ENCODE measurements at places on chromosomes 1 and 21.

DNA sequence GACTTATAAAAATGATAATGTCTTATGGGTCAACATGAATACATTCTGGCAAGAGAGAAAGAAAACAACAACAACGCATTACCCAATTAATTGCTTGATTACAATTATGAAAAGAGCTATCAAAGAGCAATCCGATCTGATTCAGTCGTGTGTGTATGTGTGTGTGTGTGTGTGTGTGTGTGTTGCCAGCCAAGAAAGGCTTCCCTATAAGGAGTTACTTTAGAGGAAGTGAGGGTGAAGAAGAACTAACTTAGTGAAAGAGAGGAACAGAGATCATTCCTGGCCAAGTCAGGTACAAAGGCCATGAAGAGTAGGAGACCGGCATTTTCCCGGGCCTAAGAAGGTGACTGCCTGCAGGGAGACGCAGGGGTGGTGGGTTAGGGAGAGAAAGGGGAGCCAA is 9.4 kb downstream of the TMEM35B start:
- DNase-seq = no peak

DNA sequence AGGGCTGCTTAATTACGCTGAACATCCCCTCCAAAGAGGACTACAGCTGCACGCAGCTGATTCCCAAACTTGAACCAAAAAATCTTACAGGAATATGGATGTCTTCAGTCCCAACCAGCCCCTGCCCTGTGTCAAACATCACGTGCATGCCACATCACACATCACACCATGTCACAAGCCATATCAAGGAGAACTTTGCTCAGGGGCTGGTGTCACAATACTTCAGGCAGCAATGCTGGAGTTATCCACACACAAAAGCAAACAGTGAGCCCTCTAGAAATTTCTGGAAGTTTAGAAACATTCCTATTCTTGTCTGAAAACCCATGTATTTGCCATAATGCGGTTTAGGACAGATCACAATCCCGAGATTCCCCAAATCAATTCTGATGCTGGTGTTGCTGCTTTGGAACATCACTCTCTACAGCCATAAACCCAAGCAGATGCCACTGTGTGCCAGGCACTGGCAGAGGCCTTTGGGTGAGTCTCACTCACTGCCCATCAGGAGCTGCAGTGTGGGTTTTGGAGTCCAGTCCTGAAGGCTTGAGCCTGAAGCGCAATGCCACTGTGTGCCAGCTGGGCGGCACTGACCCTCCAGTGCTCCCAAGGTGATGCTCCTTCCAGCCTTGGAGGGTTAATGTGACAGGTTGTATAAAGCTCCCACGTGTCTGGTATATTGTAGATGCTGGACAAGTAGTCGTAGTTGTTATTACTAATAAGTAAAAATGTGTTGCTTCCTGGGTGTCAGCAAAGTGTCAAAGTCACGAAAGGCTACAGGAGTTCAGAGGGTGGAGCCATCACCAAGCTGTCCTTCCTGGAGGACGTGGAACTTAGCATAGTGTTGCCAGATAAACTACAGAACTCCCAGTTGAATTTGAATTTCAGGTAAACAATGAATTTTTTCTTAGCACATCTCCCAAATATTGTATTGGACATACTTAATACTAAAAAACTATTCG is 20.1 kb upstream of the EFNA1 start:
- no peak for DNase-seq

GRCh38 chr1:3034728-3035562 is 13.7 kb downstream of the ACTRT2 start:
- no peak for DNase-seq

GRCh38 chr1:22750685-22751051 is 40.0 kb downstream of the EPHB2 start:
- no peak for DNase-seq

GRCh38 chr21:35217504-35218060 is 168.5 kb upstream of the RUNX1 start:
- DNase-seq = no peak

GRCh38 chr1:36953061-36953460 is 81.3 kb downstream of the GRIK3 start:
- no peak for DNase-seq

DNA sequence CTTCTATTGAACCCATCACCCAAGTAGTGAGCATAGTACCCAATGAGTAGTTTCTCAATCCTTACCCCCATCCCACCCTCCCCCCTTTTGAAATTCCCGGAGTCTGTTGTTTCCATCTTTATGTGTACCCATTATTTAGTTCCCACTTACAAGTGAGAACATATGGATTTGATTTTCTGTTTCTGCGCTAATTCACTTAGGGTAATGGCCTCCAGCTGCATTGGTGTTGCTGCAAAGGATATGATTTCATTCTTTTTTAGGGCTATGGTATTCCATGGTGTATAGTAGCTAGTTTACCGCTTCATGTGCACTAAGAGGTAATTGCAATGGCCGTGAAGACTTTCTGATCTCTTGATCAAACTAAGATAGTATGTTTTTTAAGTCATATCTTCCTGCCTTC is 107.5 kb upstream of the SERTAD4 start:
- no peak for DNase-seq

DNA sequence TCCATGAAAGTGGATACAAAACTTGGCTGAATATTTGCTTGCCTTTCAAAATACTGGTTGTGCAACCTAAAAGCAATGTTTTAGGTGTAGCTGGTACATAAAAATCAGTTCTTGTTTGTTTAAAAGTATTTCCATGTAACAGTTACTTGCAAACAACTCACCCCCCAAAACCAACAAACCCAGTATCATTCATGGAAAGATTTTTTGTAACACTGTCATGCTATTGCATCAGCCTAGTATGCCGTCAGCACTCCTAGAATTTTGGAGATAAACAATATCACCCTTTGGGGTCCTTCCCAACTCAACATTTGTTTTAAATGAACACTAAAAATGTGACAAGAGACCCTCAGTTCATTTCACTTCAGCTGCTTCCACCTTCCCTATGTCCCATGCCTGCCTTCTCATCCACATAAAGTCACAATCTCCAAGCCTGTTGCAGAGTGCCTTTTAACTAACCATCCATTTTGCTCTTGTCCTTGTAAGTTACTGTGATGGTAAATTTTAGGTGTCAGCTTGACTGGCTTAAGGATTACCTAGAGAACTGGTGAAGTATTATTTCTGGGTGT is 425.3 kb downstream of the DUSP10 start:
- peak; percentile 17 for DNase-seq

- DNase-seq = peak; percentile 19
Observed at GRCh38 chr1:188089461-188089860, 1260.7 kb downstream of the PLA2G4A start.

GRCh38 chr1:104084380-104084779 is 334.7 kb downstream of the AMY1C start:
- no peak for DNase-seq

GRCh38 chr1:44698138-44698537 is 23.6 kb downstream of the ARMH1 start:
- DNase-seq = no peak

DNA sequence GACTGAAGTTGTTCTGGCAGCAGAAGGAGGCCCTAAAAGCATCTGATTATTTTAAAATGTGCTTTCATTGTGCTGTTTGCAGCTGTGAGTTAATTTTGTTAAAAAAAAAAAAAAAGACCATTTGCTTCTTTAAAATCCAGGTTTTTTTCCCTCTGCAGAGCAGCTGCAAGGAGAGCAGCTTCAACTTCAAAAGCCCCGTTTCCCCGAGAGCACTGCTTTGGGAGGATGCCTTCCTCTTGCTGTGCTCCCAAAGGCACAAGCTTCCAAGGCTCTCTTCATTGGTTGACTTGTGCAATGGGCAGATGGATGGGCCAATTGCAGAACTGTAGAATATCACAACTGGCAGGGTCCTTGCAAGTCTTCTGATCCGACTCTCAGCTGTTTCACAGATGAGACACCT is 459.2 kb upstream of the PKN2 start:
- no peak for DNase-seq

- no peak for DNase-seq
Observed at GRCh38 chr21:27306206-27306605, 339.3 kb upstream of the ADAMTS5 start.

- no peak for DNase-seq
Observed at GRCh38 chr1:167499664-167500101, 18.6 kb downstream of the CD247 start.

GRCh38 chr21:15060543-15061175 is 4.1 kb downstream of the NRIP1 start:
- no peak for DNase-seq

GRCh38 chr1:201665036-201665435 is 126.1 kb downstream of the NAV1 start:
- no peak for DNase-seq

- DNase-seq = no peak
Observed at GRCh38 chr1:202857136-202857610, 31.8 kb downstream of the RABIF start.

GRCh38 chr1:229950020-229950419 is 117.0 kb upstream of the GALNT2 start:
- DNase-seq = no peak

- DNase-seq = peak; percentile 64
Observed at GRCh38 chr1:79899914-79900313, 893.4 kb upstream of the ADGRL4 start.

GRCh38 chr1:167714439-167715156 is 7.2 kb upstream of the MPZL1 start:
- peak; percentile 78 for DNase-seq

GRCh38 chr1:33726274-33726804 is 137.5 kb upstream of the HMGB4 start:
- no peak for DNase-seq

DNA sequence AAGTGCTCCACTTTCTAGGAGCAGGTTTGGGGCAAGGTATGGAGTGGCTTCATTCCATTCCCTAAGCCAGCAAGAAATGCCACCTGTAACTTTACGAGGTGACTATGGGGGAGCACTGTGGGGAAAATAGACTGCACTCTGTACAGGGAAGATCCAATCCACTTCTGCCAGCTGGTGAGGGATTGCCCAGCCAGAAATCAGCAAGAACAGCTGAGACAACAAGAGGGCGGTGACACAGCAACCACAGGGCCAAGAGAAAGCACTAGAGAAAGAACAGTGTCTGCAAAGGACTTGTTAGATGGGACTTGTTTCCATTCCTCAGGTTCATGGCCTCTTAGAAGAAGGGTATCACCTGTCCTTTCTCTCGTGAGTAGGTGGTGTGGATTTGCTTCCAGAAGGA is 19.6 kb downstream of the CAPN8 start:
- no peak for DNase-seq

- DNase-seq = no peak
Observed at GRCh38 chr1:224329484-224329841, 509 bp downstream of the NVL start.

GRCh38 chr1:79792219-79792930 is 785.8 kb upstream of the ADGRL4 start:
- no peak for DNase-seq

GRCh38 chr1:226938903-226939437 is 1.1 kb upstream of the COQ8A start:
- peak; percentile 23 for DNase-seq

GRCh38 chr21:34280389-34280795 is 83.4 kb upstream of the KCNE2 start:
- DNase-seq = no peak

DNA sequence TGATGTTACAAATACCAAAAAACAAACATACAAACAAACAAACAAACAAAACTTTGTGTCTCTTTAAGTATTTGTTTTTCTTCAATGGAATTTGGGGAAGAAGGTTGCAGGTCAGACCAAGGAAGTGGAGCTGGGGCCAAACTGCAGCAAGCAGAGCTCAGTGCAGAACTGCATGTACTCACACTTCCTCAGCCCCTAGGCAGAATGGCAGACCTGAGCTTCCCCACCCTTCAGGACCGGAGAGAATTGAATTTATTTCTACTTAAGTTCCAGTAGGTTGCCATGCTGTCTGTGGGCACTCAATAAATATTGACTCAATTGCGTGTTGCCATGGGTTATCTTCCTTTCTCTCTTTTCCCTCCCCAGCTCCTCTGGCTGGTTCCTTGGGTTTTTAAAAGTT is 173.6 kb downstream of the PTGER3 start:
- DNase-seq = peak; percentile 22

DNA sequence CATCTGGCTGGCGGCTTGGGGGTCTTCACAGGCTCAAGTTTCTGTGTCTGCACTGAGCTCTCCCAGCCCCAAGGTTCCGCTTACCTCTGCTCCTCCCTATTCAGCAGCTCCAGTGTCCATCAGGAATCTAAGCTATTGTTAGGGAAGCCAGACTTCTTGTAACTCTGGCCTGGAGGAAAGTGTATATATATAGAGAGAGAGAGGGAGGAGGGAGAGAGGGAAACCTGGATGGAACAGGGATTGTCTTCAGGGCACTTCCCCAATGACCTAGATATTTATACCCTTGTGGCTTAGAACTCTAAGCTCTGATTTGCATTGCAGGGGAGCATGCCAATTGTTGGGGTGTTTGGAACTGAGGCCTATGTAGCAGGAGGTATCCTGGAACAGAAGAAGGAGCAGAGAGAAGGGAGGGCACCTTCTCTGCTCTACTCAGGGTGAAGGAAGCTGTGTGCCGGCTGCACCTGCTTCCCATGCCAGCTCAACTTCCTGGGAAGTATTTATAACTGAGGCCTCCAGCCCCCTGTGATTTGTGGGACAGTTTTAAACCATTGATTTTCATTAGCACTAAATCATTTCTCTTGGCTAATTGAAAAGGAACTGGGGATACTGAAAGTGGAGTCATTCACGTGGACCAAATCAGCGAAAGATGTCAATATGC is 70.9 kb downstream of the NAV1 start:
- DNase-seq = no peak

DNA sequence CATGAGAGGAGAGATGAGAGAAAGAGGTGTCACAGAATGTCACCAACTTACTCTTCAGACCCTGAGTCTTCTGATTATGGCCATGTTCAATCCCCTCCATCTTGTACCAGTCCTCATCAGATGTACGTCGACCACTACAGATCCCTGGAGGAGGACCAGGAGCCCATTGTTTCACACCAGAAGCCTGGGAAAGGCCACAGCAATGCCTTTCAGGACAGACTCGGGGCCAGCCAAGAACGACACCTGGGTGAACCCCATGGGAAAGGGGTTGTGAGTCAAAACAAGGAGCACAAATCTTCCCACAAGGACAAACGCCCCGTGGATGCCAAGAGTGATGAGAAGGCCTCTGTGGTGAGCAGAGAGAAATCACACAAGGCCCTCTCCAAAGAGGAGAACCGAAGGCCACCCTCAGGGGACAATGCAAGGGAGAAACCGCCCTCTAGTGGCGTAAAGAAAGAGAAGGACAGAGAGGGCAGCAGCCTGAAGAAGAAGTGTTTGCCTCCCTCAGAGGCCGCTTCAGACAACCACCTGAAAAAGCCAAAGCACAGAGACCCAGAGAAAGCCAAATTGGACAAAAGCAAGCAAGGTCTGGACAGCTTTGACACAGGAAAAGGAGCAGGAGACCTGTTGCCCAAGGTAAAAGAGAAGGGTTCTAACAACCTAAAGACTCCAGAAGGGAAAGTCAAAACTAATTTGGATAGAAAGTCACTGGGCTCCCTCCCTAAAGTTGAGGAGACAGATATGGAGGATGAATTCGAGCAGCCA is 8.0 kb downstream of the ELOA start:
- DNase-seq = peak; percentile 39

DNA sequence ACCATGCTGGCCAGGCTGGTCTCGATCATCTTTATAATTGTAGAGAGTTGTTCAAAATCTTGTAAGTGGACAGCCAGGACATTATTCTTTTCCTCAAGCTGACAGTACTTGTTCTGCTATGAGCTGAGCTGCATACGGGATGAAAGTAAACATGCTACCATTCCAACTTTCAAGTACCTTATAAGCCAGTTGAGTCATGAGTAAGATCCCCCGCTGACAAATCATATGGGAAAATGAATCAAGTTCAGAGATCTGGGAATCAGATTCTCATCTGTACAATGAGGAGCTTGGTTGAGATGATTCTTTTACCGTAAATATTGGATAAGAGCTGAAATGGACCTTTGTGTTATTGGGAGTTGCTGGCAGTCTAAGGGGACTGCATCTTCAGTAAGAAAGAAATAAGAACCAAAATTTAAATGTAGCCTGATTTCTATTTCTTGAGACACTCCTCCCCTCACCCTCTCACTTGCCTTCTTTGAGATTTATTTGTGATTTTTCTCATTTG is 62.7 kb downstream of the CENPF start:
- no peak for DNase-seq

Data from H4 (cell line).